ENCODE measurements at places on chromosomes 1 and 21.
A peak's percentile ranks its signal among the peaks of the same experiment; 100 is the strongest.

DNA sequence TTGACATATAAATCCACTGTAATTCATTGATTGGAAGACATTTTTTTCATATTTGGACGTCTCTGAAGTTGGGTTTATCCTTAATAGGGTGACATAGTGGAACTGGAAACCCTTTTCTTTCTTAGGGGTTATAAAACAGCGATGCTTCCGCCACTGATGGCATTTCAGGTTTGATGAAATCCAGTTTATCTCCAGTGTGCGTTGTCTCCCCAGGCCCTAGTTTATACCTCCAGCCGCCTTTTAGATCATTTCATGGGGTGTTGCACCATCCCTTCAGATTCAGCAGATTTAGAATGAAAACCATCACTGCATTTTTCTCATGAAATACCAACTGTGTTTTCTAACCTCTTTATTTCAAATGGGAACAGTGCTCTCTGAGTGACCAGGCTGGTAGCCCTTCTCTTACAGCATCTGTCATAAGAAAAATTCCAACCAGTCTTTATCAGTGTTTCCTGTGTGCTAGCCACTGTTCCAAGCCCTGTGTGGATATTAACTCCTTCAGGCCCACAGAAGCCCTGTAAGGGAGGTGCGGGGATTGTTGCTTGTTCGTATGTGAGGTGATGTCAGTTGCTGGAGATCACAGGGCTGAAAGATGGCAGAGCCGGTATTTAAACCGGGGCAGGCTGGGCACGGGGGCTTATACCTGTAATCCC is 19.0 kb downstream of the H6PD start:
- H3K36me3 ChIP-seq, result peaks cover 28% of the 10 kb centered on the region
- DNase-seq, result no peak
- no peak overlapping the region for H3K27ac ChIP-seq
- H3K4me1 ChIP-seq, result peaks cover 9% of the 10 kb centered on the region
- H3K4me3 ChIP-seq, result no peak overlapping the region

DNA sequence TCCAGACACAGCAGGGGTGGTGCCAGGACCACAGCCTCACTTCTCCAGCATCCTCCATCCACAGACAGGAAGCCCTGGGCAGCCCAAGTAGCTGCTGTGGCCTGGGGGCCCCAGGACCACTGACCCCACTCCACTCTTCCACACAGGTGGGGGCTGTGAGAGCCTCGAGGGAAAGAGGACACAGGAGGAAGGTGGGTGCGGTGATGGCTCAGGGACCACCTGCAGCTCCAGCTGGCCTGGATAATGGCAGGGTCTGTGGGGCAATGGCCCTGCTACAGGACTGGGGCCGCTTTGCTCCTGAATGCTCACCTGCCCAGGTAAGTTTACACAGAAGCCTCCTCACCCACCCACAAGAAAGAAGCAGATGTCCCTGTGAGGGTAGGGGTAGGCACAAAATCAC is 18.3 kb upstream of the PRSS38 start:
- H3K4me3 ChIP-seq, result no peak overlapping the region
- H3K4me1 ChIP-seq, result no peaks in the 10 kb centered on the region
- DNase-seq, result no peak
- H3K27me3 ChIP-seq, result peaks cover 7% of the 10 kb centered on the region
- H3K36me3 ChIP-seq, result no peaks in the 10 kb centered on the region
- no peak overlapping the region for H3K27ac ChIP-seq

DNA sequence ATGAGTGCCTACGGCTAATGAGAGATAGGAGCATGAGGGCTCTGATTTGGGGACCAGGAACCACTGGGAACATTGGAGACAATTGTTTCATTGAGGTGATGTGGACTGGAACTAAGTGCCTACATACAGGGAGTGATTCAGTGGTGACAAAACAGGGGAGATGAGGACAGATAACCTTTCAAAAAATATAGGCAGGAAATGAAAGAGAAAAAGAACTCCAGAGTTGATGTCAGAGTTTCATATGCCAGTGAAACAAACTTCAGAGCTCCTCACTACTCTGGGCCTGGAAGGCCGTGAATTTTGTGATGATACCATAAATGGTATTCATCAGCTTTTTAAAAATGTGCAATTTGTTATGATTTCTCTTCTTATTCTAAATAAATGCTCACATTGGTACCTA is 39.3 kb downstream of the FASLG start:
- peaks cover 3% of the 10 kb centered on the region for H3K36me3 ChIP-seq
- H3K4me3 ChIP-seq, result peak overlapping the region; percentile 19
- peak overlapping the region; percentile 91 for H3K27ac ChIP-seq
- no peaks in the 10 kb centered on the region for H3K27me3 ChIP-seq
- H3K4me1 ChIP-seq, result peaks cover 54% of the 10 kb centered on the region

DNA sequence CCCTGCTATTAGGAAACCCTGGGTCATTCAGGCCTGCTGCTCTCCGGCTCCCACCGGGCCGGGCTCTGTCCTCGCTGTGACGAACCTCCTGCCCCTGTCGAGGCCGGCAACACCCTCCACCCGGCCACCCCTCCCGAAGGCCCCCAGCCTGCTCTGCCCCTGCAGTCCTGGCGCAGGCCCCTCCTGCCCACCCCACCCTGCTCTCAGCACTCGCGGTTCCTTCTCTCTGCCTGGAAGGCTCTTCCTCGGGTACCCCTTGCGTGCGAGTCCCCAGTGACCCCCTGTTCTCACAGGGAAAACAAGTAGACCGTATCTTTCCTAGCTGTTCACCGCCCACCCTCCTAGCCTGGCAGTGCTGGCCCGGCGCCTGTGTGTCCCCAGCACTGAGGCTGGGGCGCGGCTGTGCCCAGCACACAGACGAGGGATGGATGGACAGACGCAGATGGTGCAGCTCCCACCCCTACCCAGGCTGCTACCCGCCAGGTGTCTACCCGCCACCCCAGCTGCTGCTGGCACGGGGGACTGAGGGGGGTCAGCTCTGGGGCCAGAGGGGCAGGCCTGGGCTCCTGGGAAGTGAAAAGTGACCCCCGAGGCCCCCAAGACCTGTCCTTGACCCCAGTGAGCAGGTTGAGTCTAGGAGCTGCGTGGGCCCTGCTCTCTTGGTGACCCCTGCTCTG is 3.1 kb upstream of the VWA1 start:
- H3K4me1 ChIP-seq, result peaks cover 2% of the 10 kb centered on the region
- DNase-seq, result no peak
- H3K27ac ChIP-seq, result no peak overlapping the region

DNA sequence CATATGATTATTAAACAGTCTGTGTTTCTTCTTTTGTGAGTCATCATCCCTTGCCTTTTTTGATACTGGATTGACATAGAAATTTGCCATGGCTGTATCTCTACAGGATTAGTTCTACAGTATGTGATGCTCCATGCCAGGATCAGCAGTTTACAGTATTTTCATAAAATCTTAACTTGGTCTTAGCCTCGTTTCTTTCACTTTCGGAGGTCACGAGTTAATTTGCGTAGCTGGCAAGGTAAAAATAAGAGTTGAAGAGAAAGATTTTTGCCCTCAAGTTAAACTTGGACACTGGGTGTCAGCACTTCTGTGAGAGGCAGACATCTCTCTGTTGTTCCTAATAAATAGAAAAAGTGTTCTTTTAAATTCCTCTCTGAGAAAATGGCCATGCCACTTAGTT is 79.1 kb downstream of the CACNA1E start:
- no peaks in the 10 kb centered on the region for H3K36me3 ChIP-seq
- DNase-seq, result no peak
- peaks cover 11% of the 10 kb centered on the region for H3K27me3 ChIP-seq
- H3K4me3 ChIP-seq, result no peak overlapping the region
- H3K27ac ChIP-seq, result no peak overlapping the region

DNA sequence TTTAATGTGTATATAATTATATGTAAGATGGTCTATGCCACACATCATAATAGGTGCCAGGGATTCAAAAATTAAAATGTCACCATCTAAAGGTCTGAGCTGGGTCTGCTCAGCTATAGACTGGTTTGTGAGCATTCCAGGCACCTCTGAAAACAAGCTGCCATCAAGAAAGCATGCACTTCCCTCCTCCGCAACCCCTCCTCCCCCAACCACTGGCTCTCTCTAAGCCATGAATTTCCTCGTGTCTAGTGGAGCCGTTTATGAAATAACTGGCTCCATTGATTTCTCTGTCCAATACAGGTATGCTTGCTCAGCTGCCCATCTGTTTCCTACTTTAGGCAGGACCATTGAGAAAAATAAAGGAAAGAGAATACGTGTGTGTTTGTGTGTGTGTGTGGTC is 522.6 kb upstream of the PLXNA2 start:
- H3K4me3 ChIP-seq, result no peak overlapping the region
- no peak overlapping the region for H3K27ac ChIP-seq
- no peak for DNase-seq
- no peaks in the 10 kb centered on the region for H3K27me3 ChIP-seq

- H3K27ac ChIP-seq, result no peak overlapping the region
- no peaks in the 10 kb centered on the region for H3K36me3 ChIP-seq
- no peak overlapping the region for H3K4me3 ChIP-seq
- no peak for DNase-seq
Measured at GRCh38 chr1:24369801-24370200, 43.8 kb downstream of the STPG1 start.

Data from activated T-helper 2 cell treated with anti-CD3 and anti-CD28 coated beads, Interferon-gamma antibody, Interleukin-2, Interleukin-4, amounts not matched to agents 10 μg/mL and 5 μg/mL and 100 μg/mL, durations not matched to agents 14 hours and 24 hours and 36 hours (primary cell).